ENCODE measurements at places on chromosomes 3 and 15. TPM values are rescaled to one million over a fixed set of nuclear protein-coding genes. Genes with fewer than 3 reads are reported as not detected.
A peak's percentile ranks its signal among the peaks of the same experiment; 100 is the strongest.

RASGRP1 gene
- 1.6 TPM for total RNA-seq

LRRIQ4 gene
- total RNA-seq = not detected

GRCh38 chr15:22944651-22945050, 35.5 kb downstream of the CYFIP1 start:
- H3K27me3 ChIP-seq = no peaks in the 10 kb centered on the region
- no peak overlapping the region for H3K27ac ChIP-seq
- H3K36me3 ChIP-seq = peaks cover 36% of the 10 kb centered on the region

SPINK8 gene
- not detected for total RNA-seq

CALML4 gene
- 8.5 TPM for total RNA-seq

BCL2A1 gene
- 0.44 TPM for total RNA-seq

DNA sequence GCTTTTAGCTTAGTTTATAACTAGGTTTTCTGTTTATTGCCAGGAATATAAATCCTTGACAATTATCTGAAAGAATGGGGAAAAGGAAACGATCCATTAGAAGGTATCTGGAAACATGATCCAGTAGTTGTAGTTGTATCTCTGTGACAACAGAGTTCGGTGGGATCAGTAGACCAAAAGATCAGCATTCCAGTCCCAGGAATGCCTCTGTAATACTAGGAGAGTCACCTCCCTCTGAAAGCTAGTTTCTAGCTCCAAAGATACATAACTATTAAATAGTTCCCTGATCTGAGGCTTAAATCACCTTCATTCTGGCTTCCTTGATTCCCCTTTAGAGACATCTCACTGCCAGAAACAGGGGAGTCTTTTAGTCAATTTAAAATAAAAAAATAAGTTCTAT, 34.1 kb downstream of the MB21D2 start:
- no peaks in the 10 kb centered on the region for H3K27me3 ChIP-seq
- no peak overlapping the region for H3K27ac ChIP-seq
- peaks cover 74% of the 10 kb centered on the region for H3K4me1 ChIP-seq
- H3K36me3 ChIP-seq = no peaks in the 10 kb centered on the region
- DNase-seq = no peak

DNA sequence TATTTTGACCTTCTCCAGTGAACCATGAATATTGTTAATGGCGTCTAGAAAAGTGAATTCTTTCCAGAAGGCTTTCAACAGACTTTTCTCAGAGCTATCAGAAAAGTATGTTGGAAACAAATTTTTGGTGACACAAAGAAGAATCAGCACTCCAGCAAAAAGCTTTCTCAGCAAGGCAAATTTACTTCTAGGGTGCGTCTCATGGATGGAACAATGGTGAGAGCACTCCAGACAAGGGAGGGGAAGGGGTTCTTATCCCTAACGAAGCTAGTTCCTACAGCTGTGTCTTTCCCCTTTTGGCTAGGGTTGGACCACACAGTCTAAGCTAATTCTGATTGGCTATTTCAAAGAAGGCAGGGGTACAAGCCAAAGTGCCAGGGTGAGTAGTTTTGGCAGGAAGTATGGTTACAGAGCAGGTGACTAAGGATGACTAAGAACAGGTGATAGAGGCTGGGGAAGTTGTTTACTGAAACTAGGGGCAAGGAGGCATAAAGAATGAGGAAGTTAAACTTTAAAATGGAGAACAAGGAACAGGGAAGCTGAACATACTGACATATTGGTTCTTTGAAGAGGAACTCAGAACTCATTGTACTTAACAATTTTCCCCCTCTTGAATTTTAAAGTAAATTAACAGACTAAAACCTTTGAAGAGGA, 959.8 kb downstream of the NAALADL2 start:
- H3K4me3 ChIP-seq = no peak overlapping the region
- H3K36me3 ChIP-seq = no peaks in the 10 kb centered on the region
- DNase-seq = peak; percentile 3
- H3K4me1 ChIP-seq = no peaks in the 10 kb centered on the region

- H3K27me3 ChIP-seq = no peaks in the 10 kb centered on the region
- no peak overlapping the region for H3K27ac ChIP-seq
- no peaks in the 10 kb centered on the region for H3K4me1 ChIP-seq
Measured at GRCh38 chr3:174060431-174060830, 662.9 kb downstream of the NLGN1 start.

- H3K4me3 ChIP-seq = no peak overlapping the region
- DNase-seq = no peak
- H3K36me3 ChIP-seq = no peaks in the 10 kb centered on the region
- H3K27ac ChIP-seq = no peak overlapping the region
- no peaks in the 10 kb centered on the region for H3K4me1 ChIP-seq
Measured at GRCh38 chr15:68152342-68152741, 52.8 kb downstream of the CALML4 start.

DNA sequence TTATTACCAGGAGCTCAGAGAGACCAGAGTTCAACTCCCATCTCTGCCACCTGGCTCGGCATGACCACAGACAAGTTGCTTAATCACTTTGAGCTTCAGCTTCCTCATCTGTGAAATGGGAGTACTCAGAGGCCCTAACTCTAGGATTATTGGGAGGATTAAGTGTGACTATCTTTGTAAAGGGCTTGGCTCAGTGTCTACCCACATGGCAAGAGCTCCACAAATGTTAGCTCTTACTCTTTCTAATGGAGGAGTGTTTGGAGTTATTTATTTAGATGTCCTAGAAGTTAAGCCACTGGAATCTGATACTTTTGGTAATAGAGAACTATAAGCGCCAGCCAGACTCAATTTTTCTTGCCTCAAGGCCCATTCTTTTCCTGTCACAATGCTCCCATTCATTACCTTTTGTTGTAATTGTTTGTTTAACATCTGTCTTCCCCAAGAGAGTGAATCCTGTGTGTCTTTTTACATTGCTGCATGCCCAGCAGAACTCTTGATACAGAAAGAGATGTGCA, 12.3 kb upstream of the LMCD1 start:
- no peak overlapping the region for H3K4me3 ChIP-seq
- no peaks in the 10 kb centered on the region for H3K36me3 ChIP-seq
- no peak for DNase-seq
- H3K27ac ChIP-seq = no peak overlapping the region
- no peaks in the 10 kb centered on the region for H3K4me1 ChIP-seq

DNA sequence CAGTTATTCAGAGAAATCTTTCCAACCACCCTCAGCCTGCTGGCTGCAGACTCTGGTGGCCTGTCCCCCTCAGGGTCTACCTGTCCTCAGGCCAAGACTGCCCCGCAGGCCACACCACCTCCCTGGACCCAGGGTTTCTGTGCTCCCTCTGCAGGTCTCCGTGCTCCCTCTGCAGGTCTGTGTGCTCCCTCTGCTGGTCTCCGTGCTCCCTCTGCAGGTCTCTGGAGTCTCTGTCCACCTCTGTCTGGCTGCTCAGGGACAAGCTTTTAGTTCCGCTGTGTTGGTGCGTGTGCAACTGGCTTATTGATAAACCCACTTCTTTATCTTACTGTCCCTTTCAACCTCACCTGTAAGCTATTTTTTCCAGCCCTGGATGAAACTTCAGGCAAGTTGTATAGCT, 30.1 kb downstream of the BDH1 start:
- no peak for DNase-seq
- no peaks in the 10 kb centered on the region for H3K36me3 ChIP-seq
- peaks cover 12% of the 10 kb centered on the region for H3K4me1 ChIP-seq
- H3K27me3 ChIP-seq = no peaks in the 10 kb centered on the region
- no peak overlapping the region for H3K27ac ChIP-seq
- no peak overlapping the region for H3K4me3 ChIP-seq

- no peaks in the 10 kb centered on the region for H3K4me1 ChIP-seq
- no peak for DNase-seq
- no peak overlapping the region for H3K4me3 ChIP-seq
Measured at GRCh38 chr3:155202626-155203025, 90.9 kb downstream of the STRIT1 start.

MESP1 gene
- 8.8 TPM for total RNA-seq

- H3K27ac ChIP-seq = no peak overlapping the region
- DNase-seq = no peak
- H3K4me1 ChIP-seq = peaks cover 8% of the 10 kb centered on the region
- no peaks in the 10 kb centered on the region for H3K27me3 ChIP-seq
Measured at GRCh38 chr3:155283092-155284056, 10.1 kb downstream of the STRIT1 start.

GRCh38 chr3:188526057-188526456, 372.1 kb downstream of the LPP start:
- no peaks in the 10 kb centered on the region for H3K36me3 ChIP-seq
- H3K4me1 ChIP-seq = no peaks in the 10 kb centered on the region
- no peaks in the 10 kb centered on the region for H3K27me3 ChIP-seq
- no peak overlapping the region for H3K4me3 ChIP-seq

DNA sequence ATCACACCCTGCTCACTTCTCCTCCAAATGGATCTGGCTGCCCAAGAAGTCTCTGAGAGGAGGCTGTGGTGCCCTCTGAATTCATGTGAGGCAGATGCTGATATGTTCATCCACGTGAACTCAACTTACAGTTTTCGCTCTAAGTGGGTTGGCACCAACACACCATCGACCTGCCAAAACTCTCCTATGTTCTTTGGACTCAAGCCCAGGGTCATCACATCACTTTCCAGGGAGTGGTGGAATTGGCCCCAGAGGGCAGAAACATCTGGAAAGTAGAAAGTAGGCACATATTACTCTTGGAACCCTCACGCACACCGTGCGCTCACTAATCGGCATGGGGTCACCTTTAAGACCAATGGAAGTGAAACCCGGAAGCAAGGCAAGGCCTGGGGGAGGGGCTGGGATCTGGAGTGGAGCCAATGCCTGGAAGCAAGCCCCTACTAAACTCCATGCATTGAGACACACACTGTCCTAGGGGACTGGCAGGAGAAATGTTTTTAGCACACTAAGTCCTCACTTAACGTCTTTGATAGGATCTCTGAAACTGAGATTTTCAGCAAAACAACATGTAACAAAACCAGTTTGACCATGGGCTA, 41.4 kb downstream of the SSUH2 start:
- H3K27ac ChIP-seq = no peak overlapping the region
- no peaks in the 10 kb centered on the region for H3K4me1 ChIP-seq
- H3K27me3 ChIP-seq = no peaks in the 10 kb centered on the region
- no peak for DNase-seq

DNA sequence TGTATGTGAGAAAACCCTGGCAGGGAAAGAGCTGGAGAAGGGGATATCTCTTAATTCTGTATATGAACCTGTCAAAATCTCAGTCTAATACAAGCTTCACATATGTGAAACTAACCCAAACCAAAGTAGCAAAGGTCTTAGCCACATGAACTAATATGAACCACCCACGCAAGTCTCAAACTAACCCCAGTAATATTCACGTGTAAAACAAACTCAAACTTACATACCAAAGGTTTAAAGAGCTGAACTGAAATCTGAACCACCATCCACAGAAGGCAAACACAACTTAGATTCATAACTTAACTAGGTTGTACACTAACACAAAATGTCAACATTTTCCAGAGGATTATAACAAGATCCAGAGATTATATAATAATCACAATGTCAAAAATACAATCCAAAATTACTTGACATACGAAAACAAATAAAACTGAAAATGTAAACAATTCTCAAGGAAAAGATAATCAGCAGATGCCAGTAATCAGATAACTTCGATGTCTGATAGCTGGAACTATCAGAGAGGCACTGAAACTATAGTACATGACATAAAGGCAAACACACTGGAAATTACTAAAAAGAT, 64.1 kb downstream of the VPS13C start:
- H3K4me3 ChIP-seq = no peak overlapping the region
- no peak overlapping the region for H3K27ac ChIP-seq
- DNase-seq = no peak
- H3K27me3 ChIP-seq = no peaks in the 10 kb centered on the region

GRCh38 chr15:69025320-69025719, 10.8 kb downstream of the NOX5 start:
- no peak overlapping the region for H3K27ac ChIP-seq
- no peak overlapping the region for H3K4me3 ChIP-seq
- no peaks in the 10 kb centered on the region for H3K36me3 ChIP-seq
- DNase-seq = no peak

DNA sequence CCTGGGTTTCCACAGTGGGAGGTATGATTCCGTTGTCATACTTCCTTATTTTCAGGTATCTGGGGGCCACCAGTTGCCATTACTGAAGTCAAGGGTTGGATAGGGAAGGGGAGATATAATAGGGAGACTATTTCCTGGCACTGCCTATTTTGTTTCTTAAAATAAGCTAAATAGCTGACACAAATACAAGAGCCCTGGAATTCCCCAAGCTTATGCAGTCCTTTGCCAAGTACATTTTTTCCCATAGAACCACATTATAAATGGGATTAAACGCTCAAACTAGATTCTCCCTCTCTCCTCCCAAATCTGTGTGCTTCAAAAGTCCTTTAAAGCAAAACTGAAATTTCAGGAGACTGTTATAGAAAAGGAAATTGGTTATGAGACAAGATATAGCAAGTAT, 68.7 kb downstream of the AP4E1 start:
- no peaks in the 10 kb centered on the region for H3K4me1 ChIP-seq
- H3K36me3 ChIP-seq = no peaks in the 10 kb centered on the region
- DNase-seq = no peak
- no peaks in the 10 kb centered on the region for H3K27me3 ChIP-seq

DNA sequence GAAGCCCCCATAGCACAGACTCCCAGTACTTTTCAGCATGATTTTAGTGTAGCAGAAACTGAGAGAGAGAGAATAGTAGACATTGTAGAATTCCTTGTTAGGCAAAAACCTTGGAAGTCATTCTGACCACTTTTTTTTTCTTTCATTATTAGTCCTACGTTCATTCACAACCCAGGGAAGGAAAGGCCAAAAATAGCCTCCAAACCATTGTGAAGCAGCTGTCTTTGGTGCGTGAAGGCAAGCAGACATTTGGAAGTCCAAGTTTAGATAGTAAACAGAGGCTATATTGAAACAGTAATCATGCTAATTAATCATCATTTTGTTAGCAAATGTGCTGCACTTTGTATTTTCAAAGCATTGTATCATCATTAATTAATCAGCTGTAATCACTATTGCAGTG, 34.5 kb downstream of the CCDC54 start:
- H3K4me3 ChIP-seq = no peak overlapping the region
- H3K4me1 ChIP-seq = no peaks in the 10 kb centered on the region
- DNase-seq = no peak
- no peaks in the 10 kb centered on the region for H3K27me3 ChIP-seq

DNA sequence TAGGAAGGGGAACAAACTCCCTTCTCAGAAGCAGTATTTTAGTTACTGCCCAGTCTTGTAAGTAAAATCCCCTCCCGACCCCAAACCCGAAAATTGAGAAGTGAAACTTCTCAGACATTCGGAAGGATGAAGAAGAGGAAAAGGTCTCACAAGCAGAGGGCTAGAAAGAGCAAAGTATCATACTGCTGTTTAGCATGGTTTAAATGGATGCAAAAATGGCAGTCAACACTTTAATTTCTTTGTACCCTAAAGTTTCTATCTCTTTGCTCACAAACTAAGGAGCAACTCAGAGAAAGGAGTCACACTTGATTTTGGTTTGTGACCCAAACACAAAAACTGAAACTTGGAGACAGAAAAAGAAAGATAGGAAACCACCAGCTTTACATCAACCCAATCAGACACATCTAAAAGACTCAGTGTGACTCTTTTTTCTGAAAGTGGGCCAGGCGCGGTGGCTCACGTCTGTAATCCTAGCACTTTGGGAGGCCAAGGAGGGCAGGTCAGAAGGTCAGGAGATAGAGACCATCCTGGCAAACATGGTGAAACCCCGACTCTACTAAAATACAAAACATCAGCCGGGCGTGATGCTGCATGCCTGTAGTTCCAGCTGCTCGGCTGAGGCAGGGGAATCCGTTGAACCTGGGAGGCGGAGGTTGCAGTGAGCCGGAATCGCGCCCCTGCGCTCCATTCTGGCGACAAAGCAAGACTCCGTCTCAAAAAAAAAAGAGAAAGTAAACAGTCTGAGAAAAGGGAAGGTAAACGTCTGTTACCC, 63.2 kb upstream of the ATP11B start:
- 0 out of 2 replicates have a peak, but pooled peaks cover 2% of the 10 kb centered on the region for H3K4me1 ChIP-seq
- H3K27me3 ChIP-seq = no peaks in the 10 kb centered on the region
- no peaks in the 10 kb centered on the region for H3K36me3 ChIP-seq
- H3K4me3 ChIP-seq = no peak overlapping the region
